ENCODE measurements at places on chromosomes 4 and X.

DNA sequence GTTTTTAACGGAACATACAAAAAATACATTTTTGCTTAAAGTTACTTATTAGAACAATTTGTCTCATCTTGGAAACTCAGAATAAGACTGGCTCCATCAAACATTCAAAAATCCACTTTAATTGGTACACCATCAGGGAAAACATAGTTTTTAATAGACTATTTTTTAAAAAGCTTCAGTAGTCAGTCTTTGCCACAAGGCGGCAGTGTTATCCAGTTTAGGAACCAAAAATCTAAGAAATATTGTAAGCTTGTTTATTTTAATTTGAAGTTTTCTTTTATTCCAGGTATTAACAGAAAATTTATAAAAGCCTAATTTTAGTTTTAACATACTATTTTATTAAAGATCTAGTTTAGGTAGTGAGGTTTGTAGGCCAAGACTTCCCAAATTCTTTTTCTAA, 107.7 kb downstream of the APOOL start:
- peak; percentile 8 for DNase-seq

GRCh38 chr4:47642191-47642830, 157.2 kb downstream of the ATP10D start:
- DNase-seq = no peak

DNA sequence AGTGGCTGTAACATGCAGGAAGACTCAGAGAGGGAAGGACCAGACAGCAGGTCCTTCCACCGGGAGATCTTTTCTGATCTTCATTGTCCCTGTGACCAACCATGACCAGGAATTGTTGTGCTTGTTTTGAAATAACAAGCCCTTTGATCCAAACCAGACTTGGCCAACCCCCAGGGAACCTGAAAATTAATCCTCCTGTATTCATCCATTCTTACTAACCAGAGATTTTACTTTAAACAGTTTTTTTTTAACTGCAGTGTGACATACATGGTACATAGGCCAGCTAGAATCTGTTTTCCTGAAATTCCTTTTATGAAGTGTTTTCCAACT, 4.0 kb downstream of the WFS1 start:
- no peak for DNase-seq

DNA sequence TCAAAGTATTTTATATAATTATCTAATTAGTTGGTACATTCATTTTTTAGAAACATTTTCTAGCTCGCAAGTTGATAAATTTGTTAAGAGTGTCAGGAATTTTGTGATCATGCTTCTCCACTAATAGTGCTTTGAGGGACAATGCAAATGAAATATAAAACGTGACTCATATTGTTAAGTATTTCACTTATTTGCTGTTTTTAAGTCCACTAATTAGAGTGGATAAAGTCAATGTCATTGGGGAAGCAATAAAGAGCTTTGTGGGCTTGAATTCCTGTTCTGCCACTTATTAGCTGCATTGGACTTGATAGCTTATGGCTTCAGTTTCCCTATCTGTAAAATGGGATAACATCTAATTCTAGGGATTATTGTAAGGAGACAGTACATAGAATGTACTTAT, 26.5 kb upstream of the ANAPC4 start:
- no peak for DNase-seq

- DNase-seq = no peak
Measured at GRCh38 chr4:151940926-151941617, 180.3 kb upstream of the GATB start.

GRCh38 chr4:150264595-150265161, 186.4 kb downstream of the DCLK2 start:
- no peak for DNase-seq

GRCh38 chrX:119105826-119106225, 21.8 kb downstream of the KIAA1210 start:
- DNase-seq = no peak

DNA sequence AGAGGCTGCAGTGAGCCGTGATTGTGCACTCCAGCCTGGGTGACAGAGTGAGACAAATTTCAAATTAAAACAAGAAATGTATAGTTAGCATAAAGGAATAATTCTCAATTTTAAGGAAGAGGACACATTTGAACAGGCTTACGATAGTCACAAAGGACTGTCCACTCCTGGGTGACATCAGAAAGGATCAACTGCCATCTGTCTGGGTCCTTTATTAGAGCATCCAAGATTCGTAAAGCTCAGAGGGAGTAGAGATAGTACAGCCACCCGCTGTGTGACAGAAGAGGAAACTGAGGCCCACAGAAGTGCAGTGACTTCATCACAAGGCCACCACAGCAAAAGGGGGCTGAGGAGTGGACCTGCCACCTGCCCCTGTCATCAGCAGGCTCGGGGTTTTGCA, 149.3 kb upstream of the RBPJ start:
- DNase-seq = no peak

DNA sequence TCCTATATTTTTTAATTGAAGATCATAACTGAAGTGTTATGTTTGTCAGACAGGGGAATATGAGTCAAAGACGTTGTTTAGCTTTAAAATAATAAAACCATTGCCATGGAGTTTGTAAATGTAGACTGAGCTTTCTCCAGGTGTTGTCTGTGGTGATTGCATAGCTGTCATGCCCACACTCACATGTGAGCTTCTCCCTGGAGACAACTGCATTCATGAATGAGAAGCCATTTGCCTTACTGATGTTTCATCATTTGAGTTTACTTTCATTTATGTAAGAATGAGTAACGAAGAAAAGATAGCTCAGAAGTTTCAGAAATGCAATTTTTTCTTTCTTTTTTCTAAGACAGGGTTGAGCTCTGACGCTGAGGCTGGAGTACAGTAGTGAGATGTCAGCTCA, 339.1 kb downstream of the GALNTL6 start:
- DNase-seq = no peak

GRCh38 chrX:19761554-19762295, 125.7 kb downstream of the SH3KBP1 start:
- DNase-seq = no peak

DNA sequence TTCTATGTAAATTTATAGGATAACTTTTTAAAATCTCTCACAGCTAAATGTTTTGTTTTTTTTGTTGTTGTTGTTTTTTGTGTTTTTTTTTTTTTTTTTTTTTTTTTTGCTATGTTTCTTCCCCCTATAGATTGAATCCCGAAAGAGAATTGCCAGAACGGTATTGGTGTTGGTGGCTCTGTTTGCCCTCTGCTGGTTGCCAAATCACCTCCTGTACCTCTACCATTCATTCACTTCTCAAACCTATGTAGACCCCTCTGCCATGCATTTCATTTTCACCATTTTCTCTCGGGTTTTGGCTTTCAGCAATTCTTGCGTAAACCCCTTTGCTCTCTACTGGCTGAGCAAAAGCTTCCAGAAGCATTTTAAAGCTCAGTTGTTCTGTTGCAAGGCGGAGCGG, 4.1 kb downstream of the BRS3 start:
- no peak for DNase-seq

- no peak for DNase-seq
Measured at GRCh38 chr4:95522682-95523530, 25.9 kb downstream of the UNC5C start.

DNA sequence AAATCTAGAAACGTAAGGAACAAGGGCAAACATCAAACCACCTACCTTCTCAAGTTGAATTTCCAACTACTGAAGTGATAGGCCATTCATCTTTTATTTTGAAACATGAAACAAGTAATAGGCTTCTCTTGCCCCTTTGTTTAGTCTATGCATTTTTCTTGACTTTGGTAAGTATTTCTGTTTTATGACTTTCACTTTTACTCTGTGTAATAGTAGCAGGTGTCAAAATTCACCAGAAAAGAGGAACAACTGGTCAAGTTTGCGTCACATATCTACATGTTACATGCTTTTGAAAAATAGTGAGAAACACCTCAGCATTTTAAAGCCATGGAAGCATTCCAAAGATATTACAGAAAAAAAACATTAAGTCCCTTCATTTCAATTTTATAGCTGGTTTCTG, 157.1 kb upstream of the FTHL17 start:
- DNase-seq = peak; percentile 48

GRCh38 chrX:48492293-48492910, 16.4 kb upstream of the PORCN start:
- no peak for DNase-seq

GRCh38 chr4:7217474-7218321, 25.4 kb downstream of the SORCS2 start:
- DNase-seq = no peak

- no peak for DNase-seq
Measured at GRCh38 chr4:14184767-14185166, 557.2 kb upstream of the BOD1L1 start.

GRCh38 chr4:113003841-113004240, 45.6 kb upstream of the ANK2 start:
- DNase-seq = no peak

DNA sequence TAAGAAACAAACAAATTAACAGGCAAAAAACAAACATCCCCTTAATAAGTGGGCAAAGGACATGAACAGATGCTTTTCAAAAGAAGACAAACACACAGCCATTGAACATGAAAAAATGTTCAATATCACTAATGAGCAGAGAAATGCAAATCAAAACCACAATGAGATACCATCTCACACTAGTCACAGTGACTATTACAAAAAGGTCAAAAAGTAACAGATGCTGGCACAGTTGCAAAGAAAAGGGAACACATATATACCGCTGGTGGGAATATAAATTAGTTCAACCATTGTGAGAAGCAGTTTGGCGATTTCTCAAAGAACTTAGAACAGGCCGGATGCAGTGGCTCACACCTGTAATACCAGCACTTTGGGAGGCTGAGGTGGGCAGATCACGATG, 146.1 kb upstream of the NEIL3 start:
- DNase-seq = no peak

- DNase-seq = no peak
Measured at GRCh38 chr4:118969359-118969758, 80.7 kb downstream of the SYNPO2 start.

DNA sequence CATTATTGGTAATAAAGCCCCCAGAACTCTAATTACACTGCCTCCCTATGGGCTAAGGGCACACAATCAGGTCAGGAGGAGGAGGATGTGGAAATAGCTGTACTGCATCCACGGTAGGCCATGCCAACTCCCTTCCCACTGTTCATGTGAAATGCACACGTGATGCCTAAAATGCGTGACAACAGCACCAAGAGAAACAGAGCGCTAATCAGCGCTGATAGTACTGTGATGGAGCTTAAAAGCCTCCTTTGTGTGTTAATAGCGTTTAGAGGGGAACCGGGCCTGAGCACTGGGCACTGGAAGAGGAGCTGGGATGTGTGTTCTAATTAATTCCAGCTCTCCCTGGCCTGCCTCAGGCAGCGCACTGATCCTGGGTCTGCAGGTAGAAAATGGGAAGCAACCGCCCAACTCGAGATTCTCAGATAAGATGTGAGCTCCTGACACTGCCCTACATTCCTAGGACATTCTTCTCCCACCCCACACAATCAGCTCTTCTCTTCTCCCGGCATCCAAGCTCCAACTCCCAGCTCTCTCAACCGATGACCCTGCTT, 12.9 kb downstream of the DCTD start:
- no peak for DNase-seq

GRCh38 chrX:31223817-31224216, 152.0 kb upstream of the FTHL17 start:
- peak; percentile 19 for DNase-seq

- DNase-seq = no peak
Measured at GRCh38 chrX:49862093-49862492, 17.2 kb upstream of the USP27X start.

DNA sequence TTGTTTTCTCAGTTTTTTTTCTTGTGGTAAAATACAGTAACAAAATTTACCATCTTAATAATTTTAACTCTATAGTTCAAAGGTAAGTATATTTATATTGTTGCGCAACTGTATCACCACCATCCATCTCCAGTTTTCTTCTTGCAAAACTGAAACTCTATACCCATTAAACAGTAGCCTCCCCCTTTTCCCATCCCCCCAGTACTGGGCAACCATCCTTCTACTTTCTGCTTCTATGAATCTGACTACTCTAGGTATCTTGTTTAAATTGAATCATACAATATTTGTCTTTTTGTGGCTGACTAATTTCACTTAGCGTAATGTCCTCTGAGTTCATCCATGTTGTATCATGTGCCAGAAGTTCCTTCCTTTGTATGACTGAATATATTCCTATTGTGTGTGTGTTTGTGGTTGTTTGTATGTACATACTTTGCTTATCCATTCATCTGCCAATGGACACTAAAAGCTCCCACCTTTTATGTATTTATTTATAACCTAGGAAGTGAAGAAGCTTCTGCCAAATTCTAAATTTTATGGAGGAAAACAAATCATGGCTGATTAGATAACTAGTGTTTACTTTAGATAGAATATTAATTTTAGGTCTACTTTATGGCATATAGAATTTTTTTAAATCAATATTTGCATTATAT, 10.0 kb downstream of the ABHD18 start:
- DNase-seq = no peak

GRCh38 chr4:140174543-140174942, 20.6 kb upstream of the MAML3 start:
- DNase-seq = no peak

- DNase-seq = no peak
Measured at GRCh38 chrX:149198980-149199732, 305.9 kb downstream of the IDS start.

- no peak for DNase-seq
Measured at GRCh38 chr4:139243448-139244365, 36.3 kb downstream of the MGARP start.

DNA sequence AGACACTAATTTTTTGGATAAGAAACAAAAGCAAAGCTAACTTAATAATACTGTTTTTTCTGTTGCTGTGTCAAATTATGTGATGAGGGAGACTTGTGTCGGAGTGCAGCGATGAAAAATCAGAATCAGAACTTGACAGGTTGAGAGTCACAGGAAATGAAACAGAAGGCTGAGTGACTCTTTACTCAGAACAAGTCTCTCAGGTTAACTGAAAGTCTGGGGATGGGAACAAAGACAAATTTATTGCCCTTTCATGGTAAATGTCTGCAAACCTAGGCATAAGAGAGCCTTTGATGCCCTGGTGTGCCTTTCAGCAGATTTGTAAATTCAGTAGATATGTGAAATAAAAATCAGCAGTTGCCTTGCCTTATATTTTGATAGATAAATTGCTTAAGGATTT, 96.0 kb downstream of the ADGRL3 start:
- DNase-seq = no peak

DNA sequence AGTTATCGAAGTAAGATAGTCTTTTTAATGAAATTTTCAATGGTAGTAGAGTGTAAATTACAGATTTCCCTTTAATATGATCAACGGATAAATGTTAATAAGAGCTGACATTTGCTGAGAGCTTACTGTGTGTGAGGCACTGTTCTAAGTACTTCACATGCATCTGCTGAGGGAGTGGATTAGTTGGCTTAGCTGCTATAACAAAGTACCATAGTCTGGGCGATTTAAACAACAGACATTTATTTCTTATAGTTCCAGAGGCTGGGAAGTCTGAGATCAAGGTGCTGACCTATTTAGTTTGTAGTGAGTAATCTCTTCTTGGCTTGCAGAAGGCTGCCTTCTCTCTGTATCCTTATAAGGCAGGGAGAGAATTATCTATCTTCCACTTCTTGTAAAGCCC, 174.3 kb downstream of the CEP135 start:
- DNase-seq = no peak

- DNase-seq = no peak
Measured at GRCh38 chrX:24014388-24015018, 12.5 kb downstream of the KLHL15 start.

- DNase-seq = no peak
Measured at GRCh38 chr4:18134111-18134510, 112.6 kb upstream of the LCORL start.

All from GM10248 (cell line).